ENCODE measurements at places on chromosomes 2 and 18.

- no peak for DNase-seq
Measured at GRCh38 chr18:42635378-42636048, 480.0 kb downstream of the RIT2 start.

- peak; percentile 60 for DNase-seq
Measured at GRCh38 chr18:53567929-53568574, 656.4 kb downstream of the MBD2 start.

DNA sequence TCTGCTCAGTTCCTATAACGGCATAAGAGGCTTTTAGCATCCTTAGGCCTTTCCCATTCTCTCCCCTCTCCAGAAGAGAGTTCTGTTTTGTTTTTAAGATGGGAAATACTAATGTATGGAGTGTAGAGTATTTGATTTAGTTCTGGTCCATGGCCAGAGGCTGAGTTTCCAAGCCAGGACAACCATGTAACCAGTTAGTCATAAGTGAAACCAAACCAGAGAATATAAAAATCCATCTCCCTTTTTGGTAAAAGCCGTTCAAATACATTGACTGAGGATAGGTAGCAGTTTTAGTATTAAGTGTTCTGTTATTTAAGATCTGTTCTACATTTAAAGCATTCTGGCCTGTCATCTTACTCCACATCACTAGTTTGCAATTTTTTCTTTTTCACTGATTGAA is 3.1 kb downstream of the PSMD1 start:
- no peak for DNase-seq

DNA sequence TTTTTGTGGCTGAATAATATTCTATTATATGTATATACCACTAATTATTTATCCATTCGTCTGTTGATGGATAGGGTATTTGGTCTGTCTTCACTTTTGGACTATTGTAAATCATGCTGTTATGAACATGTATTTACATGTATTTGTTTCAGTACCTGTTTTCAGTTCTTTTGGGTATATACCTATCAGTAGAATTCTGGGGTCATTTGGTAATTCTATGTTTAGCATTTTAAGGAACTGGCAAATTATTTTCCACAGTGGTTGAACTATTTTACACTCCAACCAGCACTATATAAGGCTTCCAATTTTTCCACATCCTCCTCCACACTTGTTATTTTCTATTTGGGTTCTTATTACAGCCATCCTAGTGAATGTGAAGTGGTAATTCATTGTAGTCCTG is 12.4 kb upstream of the TANK start:
- DNase-seq, result no peak

DNA sequence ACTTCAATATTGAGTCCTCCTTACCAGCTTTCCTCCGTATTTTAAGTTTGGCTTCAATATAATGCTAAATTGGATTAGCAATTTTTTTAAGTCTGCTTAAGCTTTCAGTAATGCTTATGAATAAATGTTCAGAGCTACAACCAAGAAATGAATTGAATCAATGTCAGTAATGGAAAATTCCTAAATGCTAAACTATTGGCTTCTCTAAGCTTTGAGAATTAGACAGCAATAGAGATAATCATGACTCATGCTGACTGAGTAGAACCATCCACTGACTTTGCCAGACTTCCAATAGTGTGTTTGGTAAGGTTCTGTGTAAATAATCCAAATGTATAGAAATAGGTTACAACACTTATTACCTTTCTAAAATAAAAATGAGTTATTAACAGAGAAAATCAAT is 8.9 kb upstream of the PDE1A start:
- no peak for DNase-seq

DNA sequence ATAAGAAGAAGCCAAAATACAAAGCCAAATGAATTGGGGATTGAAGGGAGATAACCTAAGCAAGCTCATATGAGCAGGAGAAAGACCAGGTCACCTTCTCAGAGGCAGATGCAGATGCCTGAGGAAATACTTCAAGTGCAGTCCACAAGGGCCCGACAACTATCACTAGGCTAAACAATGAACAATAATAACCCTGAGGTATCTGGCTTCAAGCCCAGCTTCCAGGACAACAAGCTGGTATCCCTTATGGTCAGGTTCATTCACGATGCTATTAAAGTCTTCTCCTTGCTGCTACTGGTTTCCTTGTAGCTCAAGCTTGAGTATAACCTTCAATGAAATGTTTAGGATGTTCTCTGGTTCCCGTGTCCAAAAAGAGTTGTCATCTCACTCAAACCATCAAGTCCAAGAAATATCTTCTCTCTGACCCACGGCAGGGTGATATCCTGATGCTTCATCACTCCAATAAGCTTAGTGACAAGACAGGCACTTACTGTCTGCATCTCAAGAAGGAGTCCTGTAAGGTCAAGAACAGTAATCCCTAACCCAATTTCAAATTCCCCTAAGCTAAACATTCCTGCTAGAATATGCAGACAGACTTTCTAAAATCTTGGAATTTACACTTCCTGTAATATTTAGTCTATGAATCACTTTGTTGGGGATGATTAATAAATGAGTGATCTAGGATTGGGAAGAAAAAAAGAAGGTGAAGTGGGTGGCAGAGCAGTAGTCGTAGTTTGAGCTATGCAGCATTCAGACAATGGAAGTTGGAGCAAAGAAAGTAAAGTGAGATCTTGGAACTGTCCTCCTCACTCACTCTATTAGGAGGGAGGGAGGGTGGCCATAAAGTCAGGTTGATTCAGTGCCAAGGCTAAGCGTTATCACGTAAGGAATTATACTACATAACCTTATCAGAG is 33.1 kb downstream of the CHN1 start:
- peak; percentile 63 for DNase-seq

- DNase-seq, result no peak
Measured at GRCh38 chr2:59314031-59314766, 1073.1 kb upstream of the FANCL start.

GRCh38 chr18:12990641-12990966 is 558 bp upstream of the CEP192 start:
- no peak for DNase-seq

DNA sequence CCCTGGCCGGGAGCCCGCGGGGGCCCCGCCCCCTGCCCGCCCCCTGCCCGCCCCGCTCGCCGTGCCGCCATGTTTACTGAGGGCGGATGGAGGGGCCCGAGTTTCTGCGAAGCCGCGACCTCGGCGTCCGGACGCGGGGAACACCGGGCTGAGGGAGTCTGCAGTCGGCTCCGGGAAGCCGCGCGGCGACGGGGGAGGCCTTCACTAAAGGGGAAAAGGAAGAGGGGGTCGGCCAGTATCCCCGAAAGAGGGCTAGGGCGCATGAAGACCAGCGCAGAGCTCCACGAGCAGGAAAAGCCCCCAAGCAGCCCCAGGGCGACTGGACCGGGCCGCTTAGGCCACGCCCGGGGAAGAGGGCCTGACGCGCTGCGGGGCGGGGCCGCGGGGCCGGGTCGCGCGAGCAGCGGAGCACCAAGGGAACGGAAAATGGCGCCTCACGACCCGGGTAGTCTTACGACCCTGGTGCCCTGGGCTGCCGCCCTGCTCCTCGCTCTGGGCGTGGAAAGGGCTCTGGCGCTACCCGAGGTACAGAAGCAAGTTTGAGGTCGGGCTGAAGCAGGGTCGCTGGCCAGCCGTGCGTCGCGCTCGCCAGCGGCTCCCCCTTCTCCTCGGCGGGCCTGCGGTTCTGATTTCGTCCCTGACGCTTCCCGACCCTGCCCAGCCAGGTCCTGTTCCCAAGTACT is at the start of the genes ATRAID and SLC5A6:
Gene ATRAID (plus strand): TSS at position 99 of the 683 bp plus-strand sequence. CDS start 328 bp downstream, at position 427.
Gene SLC5A6 (minus strand): TSS at position 326 of the 683 bp plus-strand sequence. CDS start 4,618 bp downstream, outside the sequence.
- peak; percentile 87 for DNase-seq

DNA sequence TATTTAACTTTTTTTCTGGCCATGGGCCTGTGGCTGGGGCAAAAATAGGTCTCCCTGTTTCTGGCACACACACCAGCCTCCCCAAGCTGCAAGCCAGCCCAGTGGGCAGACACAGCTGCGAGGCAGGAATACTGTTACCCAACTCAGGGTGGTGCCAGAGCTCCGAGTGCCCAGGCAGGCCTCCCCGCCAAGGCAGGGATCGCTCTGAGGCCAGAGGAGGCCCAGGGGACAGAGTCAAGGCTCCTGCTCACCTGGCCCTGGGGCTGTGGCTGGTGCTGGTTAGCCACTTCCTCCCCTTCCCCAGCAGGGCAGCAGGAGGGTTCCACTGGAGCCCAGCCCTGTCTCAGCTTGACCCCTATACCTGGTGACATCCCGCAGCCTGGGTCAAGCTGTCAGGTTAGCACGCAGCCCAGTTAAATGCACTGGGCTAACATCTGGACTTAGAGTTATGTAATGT is 67.1 kb upstream of the EPAS1 start:
- DNase-seq, result no peak

DNA sequence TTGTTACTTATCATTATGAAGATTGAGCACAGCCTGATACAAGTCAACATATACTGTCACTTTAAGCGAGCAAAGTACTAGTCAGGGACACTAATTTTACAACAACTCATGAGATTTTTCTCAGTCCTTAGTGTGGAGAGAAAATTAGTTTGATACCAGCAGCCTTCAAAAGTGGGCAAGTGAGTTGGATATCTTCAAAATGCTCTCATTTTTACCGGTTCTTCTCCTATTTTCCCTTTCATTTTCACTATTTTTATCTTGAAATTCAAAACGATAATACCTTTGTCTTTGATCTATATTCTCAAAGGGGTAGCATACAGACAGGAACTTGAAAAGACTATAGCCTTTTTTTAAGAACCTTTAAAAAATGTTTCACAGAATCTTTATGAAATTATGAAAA is 52.0 kb upstream of the UBXN4 start:
- DNase-seq, result no peak

GRCh38 chr2:150589681-150590080 is 102.2 kb upstream of the RND3 start:
- DNase-seq, result no peak

DNA sequence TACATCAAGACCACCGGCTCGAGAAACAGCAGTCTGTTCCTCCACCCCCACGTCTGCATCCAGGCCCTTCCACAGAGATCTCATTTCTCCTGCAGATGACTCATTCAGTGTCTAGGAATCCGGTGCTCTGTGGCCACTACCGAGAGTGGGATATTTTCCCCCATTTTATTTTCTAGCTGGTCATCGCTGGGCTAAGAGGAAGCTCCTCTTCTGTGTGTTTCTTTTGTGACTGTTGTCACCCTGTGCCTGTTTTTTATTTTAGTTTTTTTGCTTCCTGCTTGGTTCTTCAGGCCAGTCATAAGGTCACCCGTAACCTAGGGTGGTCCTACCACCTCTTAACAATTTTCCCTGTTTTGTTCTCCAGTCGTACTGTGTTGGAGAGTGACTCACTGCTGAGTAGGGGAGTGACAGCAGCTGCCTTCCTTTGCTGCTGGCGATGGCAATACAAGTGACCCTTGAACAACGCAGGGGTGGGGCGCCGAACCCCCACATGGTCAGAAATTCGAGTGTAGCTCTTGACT is 6.7 kb downstream of the RAMP1 start:
- no peak for DNase-seq

DNA sequence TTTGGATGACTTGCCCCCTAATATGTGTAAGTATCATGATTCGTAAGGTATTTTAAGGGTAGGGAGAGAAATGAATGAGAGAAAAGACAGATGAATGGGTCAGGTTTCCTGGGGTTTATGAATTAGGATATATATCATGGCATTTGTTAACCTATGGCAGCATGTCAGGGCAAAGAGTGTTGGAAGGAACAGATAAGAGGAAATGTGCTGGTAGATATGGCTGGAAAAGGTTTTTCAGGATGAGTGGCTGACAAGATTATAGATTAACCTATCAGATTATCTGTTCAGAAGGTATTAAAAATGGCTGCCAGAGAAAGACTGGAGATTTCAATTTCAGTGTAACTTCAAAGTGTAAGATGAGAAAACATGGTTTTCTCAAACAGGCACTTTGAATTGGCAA is 67.8 kb downstream of the SRBD1 start:
- no peak for DNase-seq

GRCh38 chr2:42486145-42486906 is 7.5 kb downstream of the KCNG3 start:
- no peak for DNase-seq

DNA sequence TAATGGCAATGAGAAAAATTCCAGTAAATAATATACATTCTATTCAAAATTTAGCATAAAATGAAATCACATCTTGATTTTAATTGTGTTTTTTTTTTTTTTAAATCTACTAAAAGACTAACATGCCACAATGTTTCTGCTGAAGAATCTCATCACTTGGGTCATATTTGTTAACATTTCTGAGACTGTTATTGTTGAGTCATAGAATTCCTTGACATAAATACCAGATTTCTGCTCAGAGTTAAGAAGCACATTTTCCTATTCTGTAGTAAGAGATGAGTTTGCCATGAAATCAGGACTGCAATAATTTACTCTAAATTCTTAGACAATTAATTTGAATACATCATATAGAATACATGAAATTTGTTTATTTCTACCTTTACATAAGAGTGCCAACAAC is 154.9 kb upstream of the KYNU start:
- no peak for DNase-seq

DNA sequence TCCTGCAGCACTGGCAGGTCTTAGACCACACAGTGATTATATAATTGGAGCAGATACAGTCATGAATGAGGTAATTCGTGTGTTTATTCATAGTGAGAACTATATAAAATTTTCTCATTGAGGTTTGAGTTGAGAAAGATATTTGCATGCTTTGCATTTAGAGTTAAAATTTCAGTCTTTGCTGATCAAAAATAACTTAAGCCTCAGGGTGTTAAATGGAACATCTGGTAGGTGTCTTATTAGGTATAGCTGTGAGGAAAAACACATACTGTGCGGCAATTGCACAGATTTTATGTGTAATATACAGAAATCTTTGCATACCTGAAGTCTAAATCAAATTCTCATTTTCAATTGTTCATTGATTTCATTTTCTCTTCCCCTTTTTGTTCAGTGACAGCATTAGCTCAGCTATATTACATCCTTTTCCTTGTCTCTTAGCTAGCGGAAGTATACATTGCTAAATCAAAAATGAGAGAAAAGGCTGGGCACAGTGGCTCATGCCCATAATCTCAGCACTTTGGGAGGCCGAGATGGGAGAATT is 21.2 kb downstream of the GORASP2 start:
- DNase-seq, result no peak

DNA sequence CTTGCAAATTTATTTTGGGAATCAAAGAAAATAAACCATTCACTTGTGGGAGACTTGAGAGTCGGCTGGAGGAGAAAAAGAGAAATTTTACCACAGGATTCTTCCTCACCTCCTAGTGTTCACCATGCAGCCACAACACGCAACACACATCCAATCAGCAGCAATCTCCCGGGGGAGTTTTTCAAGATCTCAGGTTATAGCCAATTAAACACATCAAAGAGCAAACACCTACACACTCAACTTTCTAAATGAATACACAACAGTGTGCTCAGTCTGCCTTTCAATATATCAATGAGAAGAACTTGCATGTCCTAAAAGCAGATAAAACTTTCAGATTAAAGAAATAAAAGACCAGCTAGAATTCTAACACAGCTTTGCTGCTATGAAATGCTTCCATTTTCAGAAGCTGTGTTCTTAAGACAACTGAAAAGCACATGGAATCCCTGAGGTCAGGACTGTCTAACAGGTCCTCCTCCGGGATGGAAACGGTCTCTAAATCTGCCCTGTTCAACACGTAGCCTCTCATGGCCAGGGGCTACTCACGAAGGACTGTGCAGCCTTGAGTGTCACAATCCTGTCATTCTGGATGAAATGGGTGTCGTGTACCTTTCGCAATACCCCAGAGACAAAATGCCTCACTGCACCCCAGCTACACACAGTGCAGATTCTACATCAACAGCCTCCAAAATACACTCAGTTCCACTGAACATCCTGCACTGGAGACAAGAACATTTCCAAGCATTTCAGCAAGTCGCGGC is 84.2 kb downstream of the ZNF516 start:
- no peak for DNase-seq

Measured in NCI-H524 (cell line).